CD8-positive, alpha-beta T cell (primary cell): ENCODE measurements at places on chromosomes 11 and 22. TPM values are rescaled to one million over a fixed set of nuclear protein-coding genes. Genes with fewer than 3 reads are reported as not detected.

- no peak for DNase-seq
Observed at GRCh38 chr11:111759376-111759775, 6.8 kb downstream of the PPP2R1B start.

DNA sequence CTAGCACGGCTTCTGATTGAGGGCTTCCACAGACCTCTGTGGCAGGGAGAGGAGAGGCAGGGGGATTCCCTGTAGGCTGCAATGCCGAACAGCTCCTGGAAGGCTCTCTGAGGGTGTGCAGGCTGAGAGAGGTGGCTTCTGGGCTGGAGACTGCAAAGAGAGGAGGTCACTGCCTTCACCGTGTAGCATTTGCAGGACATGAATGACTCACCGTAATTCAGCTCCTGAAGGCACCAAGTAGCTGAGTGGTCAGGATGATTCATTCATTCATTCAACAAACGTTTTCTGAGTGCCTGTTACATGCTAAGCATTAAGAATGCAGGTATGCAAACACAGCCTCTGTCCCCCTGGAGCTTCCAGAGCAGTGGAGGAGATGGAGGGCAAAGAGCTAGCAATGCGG lies 18.0 kb upstream of the EIF3D start:
- DNase-seq: no peak

- no peak for DNase-seq
Observed at GRCh38 chr11:2519517-2519861, 74.7 kb downstream of the KCNQ1 start.

DNA sequence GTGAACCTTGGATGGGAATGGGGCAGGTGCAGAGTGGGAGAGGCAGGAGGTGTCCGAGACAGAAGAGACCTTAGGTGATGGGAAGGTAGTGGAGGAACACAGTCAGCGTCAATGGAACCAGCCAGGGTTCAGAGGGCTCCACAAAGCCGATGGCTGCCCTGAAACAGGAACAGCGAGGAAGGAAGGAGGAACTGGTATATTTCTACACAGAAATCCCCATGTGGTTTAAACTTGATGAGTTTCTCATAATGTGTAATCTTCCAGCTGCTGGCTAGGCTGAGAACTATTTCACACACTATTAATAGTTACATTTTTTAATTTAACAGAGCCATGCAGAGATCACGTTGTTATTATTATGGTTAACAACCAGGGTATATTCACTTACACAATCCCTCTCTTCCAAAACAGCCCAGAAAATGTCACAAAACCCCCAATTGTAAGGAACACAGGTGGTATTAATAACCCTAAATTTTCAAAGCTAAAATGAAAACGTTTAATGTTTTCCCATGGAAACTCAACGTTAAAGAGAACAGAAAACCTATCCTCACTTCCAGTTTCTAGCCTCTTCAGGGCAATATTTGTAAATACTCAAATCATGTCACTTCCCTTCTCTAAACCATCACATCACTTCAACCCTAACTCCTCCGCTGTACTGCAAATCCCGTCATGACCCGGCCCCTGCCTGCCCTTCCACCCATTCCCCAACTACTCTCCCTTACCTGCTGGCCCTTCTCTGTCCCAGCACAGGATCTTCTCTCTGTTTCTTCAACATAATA lies 74.5 kb upstream of the ARFGAP3 start:
- DNase-seq: no peak

DNA sequence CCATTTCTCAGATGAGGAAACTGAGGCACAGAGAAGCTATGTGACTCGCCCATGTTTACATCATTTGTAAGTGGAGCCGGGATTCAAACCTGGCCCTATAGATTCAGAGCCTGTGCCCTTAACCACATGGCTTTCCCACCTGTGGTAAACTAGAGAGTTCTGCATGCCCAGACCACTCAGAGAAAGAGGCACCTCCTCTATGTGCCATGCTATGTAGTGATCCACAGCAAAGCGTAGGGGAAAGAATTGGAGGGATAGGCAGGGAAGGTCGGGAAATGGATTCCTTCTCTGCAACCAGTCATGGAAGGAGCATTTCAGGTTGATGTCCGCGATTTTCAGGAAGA lies 15.4 kb upstream of the POU2AF2 start:
- no peak for DNase-seq

- no peak for DNase-seq
Observed at GRCh38 chr11:61577383-61578118, 3.3 kb downstream of the SYT7 start.

DNA sequence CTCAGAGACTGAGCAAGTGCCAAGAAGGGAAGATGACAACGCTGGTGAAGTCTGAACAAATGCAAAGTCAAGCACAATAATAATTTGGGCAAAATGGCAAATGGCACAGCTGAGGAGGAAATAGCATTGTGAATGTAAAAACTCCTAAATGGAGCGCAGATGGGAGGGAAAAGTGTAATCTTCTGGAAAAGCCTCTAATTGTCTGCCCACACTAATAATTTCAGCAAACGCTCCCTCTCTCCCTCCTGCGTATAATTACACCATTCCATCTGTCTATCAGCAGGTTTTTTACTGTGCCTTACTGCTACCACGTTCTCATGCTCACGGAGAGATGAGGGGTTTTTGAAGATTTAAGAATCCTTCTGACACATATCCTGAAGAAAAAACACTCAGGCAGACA lies 302.6 kb downstream of the KIRREL3 start:
- DNase-seq: no peak

GRCh38 chr22:42844756-42845155 lies 12.3 kb downstream of the ARFGAP3 start:
- DNase-seq: no peak

GRCh38 chr11:91231226-91231625 lies 993.4 kb upstream of the FAT3 start:
- DNase-seq: no peak

SEC14L6 gene
- not detected for total RNA-seq

CASP1 gene
- 15.9 TPM for total RNA-seq

PRAME gene
- total RNA-seq: not detected

EXPH5 gene
- total RNA-seq: 1.5 TPM
